NCI-H1436 (cell line): ENCODE measurements at places on chromosomes 5 and 9.

GRCh38 chr5:54667136-54667535 lies 149.6 kb downstream of the SNX18 start:
- DNase-seq: no peak

GRCh38 chr5:68021227-68021626 lies 194.3 kb upstream of the PIK3R1 start:
- no peak for DNase-seq

- DNase-seq: no peak
Measured at GRCh38 chr9:27787891-27788290, 214.6 kb upstream of the C9orf72 start.

DNA sequence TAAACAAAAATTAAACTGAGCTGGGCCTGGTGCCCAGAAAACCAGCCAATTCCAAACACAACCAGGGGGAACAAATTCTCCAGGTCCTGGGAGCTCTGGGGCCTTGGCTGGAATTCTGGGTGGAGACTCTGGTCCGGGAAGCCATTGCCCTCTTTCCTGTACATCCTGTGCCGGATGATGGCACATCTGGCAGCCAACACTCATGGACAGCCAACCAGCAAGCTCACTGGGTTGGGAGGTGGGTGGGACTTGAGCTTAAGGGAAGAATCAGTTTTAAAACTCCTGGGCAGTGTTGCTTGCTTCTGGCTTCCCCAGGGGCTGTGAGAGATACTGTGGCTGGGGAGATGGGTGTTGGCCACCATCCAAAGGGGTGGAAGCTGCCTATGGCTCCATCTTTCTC lies 56.1 kb downstream of the PCDH1 start:
- no peak for DNase-seq

DNA sequence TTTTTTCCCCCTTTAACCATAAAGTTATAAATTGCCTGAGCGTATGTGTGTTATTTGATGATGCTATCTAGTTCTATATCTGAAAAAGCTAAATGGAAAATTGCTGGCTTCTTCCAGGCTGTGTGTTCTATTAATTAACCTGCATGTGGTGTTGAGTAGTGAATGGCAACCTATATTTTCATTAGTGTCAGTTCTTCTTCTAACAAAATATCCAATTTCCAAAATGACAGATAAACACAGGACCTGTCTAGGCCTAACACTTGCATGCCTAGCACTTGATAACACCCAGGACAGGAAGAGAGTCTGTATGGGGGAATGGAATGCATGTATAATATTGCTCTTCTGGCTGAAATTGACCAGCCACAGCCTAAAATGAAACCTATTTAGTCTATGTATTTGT lies 91.7 kb downstream of the CD180 start:
- no peak for DNase-seq

GRCh38 chr5:90421136-90421535 lies 11.6 kb upstream of the CETN3 start:
- no peak for DNase-seq

- no peak for DNase-seq
Measured at GRCh38 chr5:110106750-110107149, 417.0 kb downstream of the MAN2A1 start.

DNA sequence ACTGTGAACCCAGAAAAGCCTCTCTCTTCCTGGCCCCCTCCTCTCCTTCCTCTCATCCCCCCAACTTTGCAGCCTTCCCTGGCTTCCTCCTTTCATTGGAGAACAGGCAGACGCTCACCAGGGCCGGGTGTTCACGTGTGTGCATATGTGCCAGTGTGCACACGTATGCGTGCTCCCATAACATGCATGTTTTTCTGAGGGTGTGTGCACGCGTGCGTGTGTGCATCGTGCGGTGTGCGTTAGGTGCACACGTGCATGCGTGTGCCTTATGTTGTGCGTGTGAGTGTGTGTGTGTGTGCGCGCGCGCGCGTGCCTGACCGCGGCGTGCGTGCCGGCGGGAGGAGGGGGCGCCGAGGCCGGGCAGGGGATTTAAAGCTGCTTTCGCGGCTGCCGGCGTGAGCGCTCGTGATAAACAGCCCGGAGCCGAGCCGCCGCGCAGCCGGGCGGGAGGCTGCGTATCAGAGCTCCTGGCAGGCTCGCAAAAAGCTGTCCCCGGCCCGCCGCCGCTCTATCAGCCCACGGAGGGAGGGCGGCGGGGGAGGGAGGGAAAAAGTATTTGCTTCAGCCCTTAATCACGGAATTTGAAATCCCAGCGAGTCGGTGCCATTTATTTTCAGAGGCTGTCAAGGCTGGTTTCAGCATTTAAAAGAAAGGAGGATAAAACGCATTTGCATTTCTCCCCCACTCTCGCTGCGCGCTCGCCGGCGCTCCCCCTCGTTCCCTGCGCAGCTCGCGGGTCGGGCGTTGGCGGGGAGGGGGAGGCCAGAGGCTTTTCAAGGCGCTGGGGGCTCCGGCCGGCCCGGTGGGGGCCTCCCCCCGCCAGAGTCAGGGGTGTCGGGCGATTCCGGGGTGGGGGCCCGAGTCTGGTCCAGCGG lies 183.9 kb downstream of the C9orf50 start:
- no peak for DNase-seq

DNA sequence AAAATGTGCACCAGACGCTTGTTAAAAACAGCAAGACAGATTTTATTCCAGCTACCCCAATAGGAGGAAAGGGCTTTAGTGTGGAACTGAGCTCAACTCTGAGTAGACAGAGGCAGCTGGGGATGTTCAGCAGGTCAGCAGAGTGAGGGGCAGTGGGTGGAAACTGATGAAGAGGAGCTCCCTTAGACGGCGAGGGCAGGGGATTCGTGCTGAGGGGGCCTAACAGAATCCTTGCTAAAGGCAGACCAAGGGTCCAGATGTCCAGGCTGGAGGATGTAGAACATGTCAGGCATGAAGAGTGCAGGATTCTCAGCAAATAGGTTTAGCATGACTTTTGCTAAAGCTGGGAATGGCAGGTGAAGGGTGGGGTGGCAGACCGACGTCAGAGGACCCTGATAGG lies 71.9 kb upstream of the OLFM1 start:
- no peak for DNase-seq

DNA sequence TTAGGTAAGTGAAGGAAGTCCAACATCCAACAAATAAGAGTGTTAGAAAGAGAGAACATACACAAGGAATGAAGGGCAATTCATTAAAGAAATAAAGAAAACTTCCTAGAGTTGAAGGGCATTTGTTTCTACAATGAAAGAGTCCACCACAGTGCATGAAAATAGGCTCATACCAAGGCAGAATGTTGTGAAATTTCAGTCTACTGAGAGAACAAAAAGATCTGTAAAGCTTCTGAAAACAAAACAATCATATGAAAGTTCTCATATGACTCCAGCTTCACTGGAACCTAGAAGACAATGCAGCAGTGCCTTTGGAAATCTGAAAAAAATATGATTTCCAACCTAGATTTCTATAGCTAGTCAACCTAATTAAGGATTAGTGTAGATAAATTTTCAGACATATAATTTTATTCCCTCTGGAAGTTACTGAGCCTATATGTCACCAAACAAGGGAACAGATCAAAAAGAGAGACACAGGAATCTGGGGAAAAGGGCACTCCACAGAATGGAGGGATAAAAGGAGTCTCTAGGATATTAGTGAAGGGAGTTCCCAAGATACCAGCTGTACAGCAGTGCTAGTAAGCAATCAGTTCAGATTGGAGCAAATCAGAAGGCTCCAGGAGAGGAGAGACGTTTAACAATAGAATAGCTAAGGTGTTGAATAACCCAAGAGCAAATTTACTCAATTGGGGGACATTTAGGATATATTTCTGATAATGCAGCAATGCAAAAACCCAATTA lies 5.8 kb downstream of the C5orf58 start:
- DNase-seq: no peak

- DNase-seq: no peak
Measured at GRCh38 chr9:130498298-130498917, 53.6 kb downstream of the ASS1 start.

DNA sequence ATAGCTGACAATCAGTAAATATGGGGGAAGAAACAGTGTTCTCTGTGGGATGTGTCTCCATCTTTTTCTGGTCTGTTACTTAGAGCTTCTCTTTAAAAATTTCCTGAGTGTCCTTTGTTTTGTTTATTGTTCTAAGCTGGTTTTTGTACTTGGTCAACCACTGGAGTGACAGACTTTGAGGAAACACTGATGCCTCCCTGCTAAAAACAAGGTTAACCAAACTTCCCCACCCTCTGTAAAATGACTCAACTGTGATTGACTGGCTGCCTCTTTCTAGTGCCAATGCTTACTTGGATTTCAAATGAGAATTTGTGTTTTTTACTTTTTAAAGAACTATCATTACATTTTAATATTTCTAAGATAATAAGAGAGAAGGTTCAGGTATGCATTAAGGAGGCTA lies 65.1 kb upstream of the SPINK5 start:
- DNase-seq: no peak

- no peak for DNase-seq
Measured at GRCh38 chr9:27933210-27934025, 360.1 kb upstream of the C9orf72 start.

- DNase-seq: no peak
Measured at GRCh38 chr9:86602715-86603114, 248.5 kb upstream of the TUT7 start.

DNA sequence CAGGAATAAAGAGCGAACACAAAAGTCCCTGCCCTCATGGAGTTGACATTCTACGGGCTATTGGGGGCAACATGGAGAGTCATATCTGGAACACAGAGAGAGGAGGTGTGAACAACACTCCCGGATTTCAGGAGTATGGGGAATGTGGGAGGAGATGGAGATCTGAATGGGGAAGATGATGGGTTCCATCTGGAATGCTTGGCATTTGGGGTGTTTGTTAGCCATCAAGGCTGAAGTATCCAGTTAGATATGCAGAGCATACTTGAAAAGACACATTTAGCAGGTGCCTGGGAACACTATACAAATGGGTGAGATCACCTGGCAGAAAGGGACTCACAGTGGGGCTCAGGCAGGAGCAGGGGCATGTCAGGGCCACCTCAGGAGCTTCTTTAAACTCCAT lies 61.1 kb downstream of the EGFLAM start:
- DNase-seq: no peak

DNA sequence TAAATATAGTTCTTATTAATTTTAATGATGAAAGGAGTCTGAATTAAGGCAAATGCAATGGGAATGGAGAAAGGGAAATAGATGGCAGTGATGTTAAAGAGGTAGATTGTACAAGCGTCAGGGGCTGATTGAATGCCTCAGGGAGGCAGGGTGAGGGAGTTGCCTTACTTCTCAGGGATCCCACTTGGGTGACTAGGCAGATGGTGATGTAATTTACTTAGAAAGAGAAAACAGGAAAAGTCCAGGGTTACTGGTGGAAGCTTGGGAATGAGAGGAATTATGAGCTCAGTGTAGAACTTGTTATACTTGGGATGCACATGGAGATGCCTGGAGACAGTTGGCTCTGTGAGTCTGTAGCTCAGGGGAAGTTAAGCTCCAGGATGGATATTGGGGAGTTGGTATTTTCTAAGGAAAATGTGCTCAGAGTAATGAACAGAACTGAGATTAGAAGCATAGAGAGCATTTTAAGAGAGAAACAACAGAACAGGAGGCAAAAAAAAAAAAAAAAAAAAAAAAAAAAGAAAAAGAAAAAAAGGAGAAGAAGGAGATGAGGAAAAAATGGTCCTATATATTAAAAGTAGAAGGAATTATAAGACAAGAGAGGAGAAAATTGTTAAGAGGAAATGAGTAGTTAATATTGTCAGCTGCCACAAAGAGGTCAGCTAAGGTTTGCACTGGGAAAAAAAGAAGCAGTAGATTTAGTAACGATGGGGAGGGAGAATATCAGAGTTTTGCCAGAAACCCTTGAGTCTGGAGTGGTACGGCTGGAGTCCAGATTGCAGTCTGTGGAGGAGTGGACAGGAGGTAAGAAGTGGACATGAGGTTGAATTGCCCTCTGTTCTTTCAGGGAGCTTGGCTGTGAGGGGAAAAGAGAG lies 88.0 kb upstream of the ELL2 start:
- DNase-seq: no peak

DNA sequence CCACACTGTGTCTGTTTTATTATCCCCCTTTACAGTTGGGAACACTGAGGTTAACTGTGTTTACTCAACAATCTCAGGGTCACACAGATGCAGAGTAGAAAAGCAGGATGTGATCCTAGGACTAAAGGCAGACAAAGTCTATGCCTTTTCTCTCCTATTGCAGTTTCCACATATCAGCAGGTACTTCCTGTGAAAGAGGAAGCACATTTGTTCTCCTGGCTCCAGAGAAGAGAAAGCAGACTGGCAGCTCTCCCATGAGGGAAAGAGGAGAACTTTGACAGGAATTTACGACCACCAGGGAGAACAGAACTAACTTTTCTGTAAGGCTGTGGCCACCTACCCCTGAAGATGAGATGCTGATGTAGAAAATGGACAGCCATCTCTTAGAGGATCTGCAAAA lies 84.2 kb upstream of the TNC start:
- no peak for DNase-seq

- no peak for DNase-seq
Measured at GRCh38 chr5:102107865-102108264, 188.2 kb downstream of the SLCO4C1 start.

- no peak for DNase-seq
Measured at GRCh38 chr5:166505544-166505943, 1785.9 kb upstream of the WWC1 start.

- DNase-seq: no peak
Measured at GRCh38 chr5:106140101-106140500, 1530.6 kb downstream of the EFNA5 start.

DNA sequence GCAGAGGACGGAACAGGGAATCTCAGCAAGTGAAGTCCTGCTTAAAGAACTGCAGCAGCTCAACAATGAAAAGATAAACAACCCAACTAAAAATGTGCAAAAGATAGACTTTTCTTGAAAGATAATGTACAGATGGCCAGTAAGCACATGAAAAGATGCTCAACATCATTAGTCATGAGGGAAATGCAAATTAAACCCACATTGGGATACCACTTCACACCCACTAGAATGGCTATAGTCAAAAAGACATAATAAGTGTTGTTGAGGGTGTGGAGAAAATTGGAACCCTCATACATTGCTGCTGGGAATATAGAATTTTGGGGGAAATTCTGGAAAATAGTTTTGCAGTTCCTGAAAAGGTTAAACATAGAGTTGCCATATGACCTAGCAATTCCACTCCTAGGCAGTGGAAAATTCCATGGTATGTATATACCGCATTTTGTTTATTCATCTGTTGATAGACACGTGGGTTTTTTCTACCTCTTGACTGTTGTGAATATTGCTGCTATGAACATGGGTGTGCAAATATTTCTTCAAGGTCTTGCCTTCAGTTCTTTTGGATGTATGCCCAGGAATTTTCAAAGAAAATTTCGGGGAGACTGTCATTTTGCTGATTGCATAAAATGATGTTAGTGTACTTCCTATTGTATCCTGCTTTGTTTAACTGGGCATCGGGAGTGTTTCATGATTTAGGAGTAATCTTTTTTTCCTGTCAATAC lies 7.2 kb downstream of the CNOT8 start:
- no peak for DNase-seq

- no peak for DNase-seq
Measured at GRCh38 chr5:154465169-154465568, 12.9 kb downstream of the HAND1 start.

DNA sequence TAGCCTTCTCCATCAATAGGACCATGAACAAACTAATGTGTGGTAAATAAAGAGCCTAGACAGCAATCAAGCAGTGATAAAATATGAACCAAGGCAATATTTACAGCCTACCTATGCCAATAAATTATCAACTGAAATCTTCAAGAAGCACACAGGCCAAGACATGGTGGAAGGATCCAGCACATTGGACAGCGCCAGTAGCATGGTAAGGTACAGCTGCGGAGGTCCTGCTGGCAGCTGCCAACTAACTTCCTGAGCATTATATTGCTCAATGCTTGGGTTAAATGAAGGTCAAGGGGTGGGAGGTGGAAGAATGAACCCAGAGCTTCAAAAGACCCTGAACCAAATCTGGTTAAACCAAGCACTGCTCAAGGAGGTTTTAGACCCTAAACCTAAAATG lies 16.5 kb upstream of the SPDL1 start:
- no peak for DNase-seq
